ENCODE measurements at places on chromosomes 3 and 15. TPM values are rescaled to one million over a fixed set of nuclear protein-coding genes. Genes with fewer than 3 reads are reported as not detected.

- DNase-seq = no peak
- no peak overlapping the region for H3K27ac ChIP-seq
- H3K27me3 ChIP-seq = no peaks in the 10 kb centered on the region
These were observed 147.5 kb downstream of the AKAP13 start for GRCh38 chr15:85527895-85528294.

DNA sequence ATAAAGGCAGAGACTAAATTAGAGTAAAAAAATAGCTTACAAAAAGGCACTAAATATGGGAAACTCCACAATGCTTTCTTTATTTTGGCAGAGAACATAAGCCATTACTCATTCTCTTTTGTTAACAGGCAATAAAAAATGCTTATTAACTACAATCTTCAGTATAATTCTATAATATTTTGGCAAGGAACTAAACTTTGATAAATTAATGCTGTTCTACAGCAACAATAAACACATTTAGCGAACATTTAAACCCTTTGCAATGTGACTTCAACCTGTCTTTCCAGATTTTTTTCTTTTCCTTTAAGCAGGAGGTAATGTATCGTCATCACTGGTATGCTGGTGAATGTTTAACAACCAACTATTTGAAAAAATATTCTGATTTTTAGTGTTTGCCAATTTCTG is 42.2 kb upstream of the POU1F1 start:
- DNase-seq = no peak
- no peak overlapping the region for H3K27ac ChIP-seq
- no peaks in the 10 kb centered on the region for H3K27me3 ChIP-seq
- no peaks in the 10 kb centered on the region for H3K4me1 ChIP-seq
- no peaks in the 10 kb centered on the region for H3K36me3 ChIP-seq
- no peak overlapping the region for H3K4me3 ChIP-seq

DNA sequence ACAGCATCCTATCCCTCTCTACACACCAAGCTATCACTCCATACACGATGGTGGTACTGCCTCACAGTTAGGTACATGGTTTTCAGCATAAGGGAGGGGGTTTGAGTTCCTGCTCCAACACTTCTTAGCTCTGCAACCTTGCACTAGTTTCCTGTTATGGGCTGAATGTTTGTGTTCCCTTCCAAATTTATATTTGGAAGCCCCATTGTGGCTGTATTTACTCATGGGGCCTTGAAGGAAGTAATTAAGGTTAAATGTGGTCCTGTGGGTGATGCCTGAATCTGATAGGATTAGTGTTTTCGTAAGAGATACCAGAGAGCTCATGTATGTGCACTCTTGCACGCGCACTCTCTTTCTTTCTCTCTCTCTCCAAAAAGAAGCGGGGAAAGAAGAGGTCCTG is 259.4 kb downstream of the RORA start:
- no peaks in the 10 kb centered on the region for H3K4me1 ChIP-seq
- DNase-seq = no peak
- H3K36me3 ChIP-seq = no peaks in the 10 kb centered on the region
- H3K27me3 ChIP-seq = no peaks in the 10 kb centered on the region
- H3K4me3 ChIP-seq = no peak overlapping the region

DNA sequence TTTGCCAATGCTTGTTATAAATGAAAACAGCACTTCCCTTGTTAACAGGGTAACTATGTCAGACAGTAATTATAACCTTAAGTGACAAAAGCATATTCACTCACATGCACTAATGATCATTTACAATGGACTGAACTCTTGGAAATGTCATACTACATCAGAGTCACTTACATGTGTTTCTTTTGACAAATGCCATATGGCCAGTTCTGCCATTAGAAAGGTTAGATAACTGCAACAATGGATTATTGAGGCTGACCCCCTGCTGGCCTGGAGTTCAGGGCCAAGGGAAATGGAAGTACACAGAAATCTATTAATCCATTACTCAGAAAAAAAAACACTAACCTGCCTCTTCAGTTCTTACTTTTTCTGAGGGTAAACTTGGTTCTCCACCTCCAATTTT is 313.4 kb downstream of the CNTN3 start:
- no peaks in the 10 kb centered on the region for H3K27me3 ChIP-seq
- H3K4me3 ChIP-seq = no peak overlapping the region
- no peaks in the 10 kb centered on the region for H3K4me1 ChIP-seq
- DNase-seq = no peak
- no peak overlapping the region for H3K27ac ChIP-seq
- no peaks in the 10 kb centered on the region for H3K36me3 ChIP-seq

DNA sequence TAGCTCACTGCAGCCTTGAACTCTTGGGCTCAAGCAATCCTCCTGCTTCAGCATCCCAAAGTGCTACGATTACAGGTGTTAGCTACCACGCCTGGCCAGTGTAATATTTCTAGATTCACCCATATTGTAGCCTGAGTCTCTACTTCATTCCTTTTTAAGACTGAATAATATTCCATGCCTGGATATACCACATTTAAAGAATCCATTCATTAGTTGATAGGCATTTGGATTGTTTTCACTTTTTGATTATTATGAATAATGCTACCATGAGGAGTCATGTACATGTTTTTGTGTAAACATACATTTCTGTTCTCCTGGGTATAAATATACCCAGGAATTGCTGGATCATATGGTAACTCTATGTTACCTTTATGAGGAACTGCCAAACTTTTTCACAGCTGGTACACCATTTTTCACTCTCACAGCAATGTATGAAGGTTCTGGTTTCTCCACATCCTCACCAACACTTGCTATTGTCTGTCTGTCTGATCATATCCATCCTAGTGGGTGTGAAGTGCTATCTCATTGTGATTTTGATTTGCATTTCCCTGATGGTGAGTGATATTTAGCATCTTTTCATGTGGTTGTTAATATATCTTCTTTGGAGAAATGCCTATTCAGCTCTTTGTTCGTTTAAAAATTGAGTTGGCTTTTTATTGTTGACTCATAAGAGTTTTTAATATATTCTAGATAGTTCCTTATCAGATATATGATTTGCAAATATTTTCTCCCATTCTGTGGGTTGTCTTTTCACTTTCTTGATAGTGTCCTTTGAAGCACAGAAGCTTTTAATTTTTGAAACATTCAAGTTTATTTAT is 32.6 kb downstream of the EEFSEC start:
- no peaks in the 10 kb centered on the region for H3K27me3 ChIP-seq
- no peak overlapping the region for H3K27ac ChIP-seq
- no peak for DNase-seq
- H3K4me1 ChIP-seq = no peaks in the 10 kb centered on the region

DNA sequence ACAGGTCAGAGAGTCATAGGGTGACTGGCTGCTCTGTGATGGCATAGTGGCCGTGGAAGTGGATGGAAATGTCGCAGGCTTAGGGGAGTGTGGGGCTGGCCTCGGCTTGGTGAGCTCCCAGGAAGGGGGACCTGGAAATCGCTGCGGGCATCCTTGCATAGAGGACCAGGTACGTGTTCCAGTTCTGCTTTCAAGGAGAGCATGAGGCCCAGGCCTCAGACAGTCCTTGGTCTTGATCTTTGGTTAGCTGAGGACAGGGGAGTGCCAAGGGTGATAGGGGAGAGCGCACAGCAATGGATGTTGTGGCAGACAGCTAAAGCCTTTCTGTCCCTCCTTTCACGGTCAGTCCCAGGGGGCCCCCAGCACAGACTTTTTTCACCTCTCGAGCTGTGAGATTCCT is 110.5 kb downstream of the SNRPN start:
- no peaks in the 10 kb centered on the region for H3K27me3 ChIP-seq
- H3K4me3 ChIP-seq = no peak overlapping the region
- no peaks in the 10 kb centered on the region for H3K36me3 ChIP-seq
- no peaks in the 10 kb centered on the region for H3K4me1 ChIP-seq

DNA sequence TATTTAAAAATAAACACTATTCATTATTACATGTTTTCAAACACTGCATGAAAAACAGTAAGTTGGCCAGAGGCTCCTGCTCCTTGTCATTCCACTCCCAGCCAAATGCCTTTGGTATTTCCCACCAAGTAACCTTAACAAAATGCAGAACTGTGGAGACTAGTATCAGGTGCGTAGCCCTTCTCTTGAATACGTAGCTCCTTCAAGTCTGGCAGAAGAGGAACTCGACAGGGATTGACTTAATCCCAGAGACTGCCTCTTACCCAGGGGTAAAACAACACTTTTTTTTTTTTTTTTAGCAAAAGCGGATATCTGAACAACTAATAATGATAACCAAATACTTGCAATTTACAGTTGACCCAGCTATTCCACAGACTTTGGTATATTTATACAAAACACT is 738 bp downstream of the COMMD2 start:
- no peaks in the 10 kb centered on the region for H3K36me3 ChIP-seq
- H3K27ac ChIP-seq = no peak overlapping the region
- H3K27me3 ChIP-seq = no peaks in the 10 kb centered on the region
- DNase-seq = no peak
- H3K4me1 ChIP-seq = no peaks in the 10 kb centered on the region
- peak overlapping the region; percentile 85 for H3K4me3 ChIP-seq

DNA sequence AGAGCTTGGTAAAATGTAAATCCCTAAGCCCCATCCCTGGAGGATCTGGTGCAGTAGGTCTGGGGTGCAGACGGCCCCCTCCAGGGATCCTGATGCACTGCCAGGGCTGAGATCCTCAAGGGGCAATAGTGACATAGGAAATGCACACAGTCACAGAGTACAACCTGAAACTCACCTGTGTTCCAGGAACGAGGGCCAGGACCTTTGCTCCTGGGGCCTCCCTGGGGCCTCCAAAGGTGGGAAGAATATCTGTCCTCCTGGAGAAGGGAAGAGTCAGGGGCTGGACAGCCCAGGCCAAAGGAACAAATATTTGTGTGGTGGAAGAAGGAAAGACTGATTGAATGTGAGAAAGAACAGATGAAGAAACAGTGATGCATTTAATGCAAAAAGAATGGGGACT is 9.5 kb downstream of the SSUH2 start:
- H3K4me3 ChIP-seq = no peak overlapping the region
- H3K36me3 ChIP-seq = no peaks in the 10 kb centered on the region
- H3K27me3 ChIP-seq = peaks cover 4% of the 10 kb centered on the region
- no peak overlapping the region for H3K27ac ChIP-seq
- DNase-seq = no peak

GRCh38 chr3:5297895-5298294 is 110.4 kb downstream of the EDEM1 start:
- H3K4me3 ChIP-seq = no peak overlapping the region
- no peak for DNase-seq
- no peaks in the 10 kb centered on the region for H3K27me3 ChIP-seq
- no peak overlapping the region for H3K27ac ChIP-seq
- no peaks in the 10 kb centered on the region for H3K36me3 ChIP-seq

DNA sequence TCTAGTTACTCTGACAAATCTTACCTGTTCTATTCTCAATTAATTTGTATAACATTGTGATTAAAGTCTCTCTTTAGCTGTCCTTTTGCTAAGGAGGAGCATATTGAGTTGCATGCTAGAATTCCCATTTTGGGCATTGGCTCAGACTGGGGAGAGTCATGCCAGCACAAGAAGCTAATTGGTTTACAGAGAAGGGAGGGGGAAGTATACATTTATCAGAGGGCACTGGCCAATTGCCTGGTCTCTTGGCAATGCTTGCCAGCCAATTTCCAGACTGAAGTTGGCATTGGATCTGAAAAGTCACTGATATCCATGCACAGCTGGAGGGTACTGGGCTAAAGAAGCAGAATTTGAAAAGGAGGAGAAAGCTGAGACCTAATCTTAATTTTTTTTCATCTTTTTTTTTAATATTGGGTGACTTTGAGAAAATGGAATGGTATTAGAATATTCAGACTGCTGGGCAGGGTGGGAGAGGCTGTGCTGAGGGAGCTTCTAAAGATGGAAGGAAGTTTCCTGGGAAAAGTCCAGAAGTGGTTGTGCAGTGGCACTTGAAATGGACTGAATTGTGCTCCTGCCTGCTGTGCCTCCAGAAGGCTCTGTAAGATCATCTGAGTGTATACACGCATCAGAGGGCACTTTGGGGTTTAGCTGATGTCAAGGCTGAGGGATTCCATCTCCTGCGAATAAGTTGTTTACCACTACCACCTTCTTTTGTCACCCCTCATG is 365.2 kb upstream of the DPH6 start:
- H3K4me1 ChIP-seq = no peaks in the 10 kb centered on the region
- no peaks in the 10 kb centered on the region for H3K36me3 ChIP-seq
- DNase-seq = no peak
- H3K27me3 ChIP-seq = no peaks in the 10 kb centered on the region
- H3K4me3 ChIP-seq = no peak overlapping the region

Gene ACTL6A
- 70.2 TPM for total RNA-seq

Gene IGSF11
- not detected for total RNA-seq

Gene RBP2
- total RNA-seq = not detected

GRCh38 chr3:79769229-79769628 is 1.4 kb upstream of the ROBO1 start:
- H3K4me3 ChIP-seq = no peak overlapping the region
- H3K27ac ChIP-seq = no peak overlapping the region
- peaks cover 3% of the 10 kb centered on the region for H3K27me3 ChIP-seq

DNA sequence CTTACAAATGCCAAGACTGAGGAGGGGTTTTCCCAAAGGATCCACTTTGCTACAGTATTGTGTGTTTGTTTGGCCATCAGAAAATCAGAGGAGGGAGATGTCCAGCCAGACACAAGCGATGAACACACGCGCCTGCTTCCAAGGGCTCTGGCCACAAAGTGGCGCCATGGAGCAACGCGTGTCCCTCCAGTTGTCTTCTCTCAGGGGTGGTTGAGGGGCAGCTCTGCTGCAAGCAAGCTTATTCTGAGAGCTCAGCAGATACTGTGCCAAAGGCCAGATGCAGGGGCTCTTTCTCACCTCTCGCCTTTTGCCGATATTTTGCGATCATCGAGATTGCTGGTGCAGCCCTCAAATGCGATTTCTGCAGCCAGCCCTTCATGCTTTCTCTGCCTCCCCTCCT is 88.9 kb upstream of the OSBPL11 start:
- no peaks in the 10 kb centered on the region for H3K4me1 ChIP-seq
- DNase-seq = no peak
- no peaks in the 10 kb centered on the region for H3K27me3 ChIP-seq
- H3K36me3 ChIP-seq = no peaks in the 10 kb centered on the region
- H3K4me3 ChIP-seq = no peak overlapping the region
- no peak overlapping the region for H3K27ac ChIP-seq

- H3K27ac ChIP-seq = no peak overlapping the region
- no peaks in the 10 kb centered on the region for H3K4me1 ChIP-seq
- H3K36me3 ChIP-seq = no peaks in the 10 kb centered on the region
- no peak overlapping the region for H3K4me3 ChIP-seq
- DNase-seq = no peak
These were observed 47.4 kb downstream of the MRPL46 start for GRCh38 chr15:88419830-88420229.

Gene IL12A
- 3.1 TPM for total RNA-seq

DNA sequence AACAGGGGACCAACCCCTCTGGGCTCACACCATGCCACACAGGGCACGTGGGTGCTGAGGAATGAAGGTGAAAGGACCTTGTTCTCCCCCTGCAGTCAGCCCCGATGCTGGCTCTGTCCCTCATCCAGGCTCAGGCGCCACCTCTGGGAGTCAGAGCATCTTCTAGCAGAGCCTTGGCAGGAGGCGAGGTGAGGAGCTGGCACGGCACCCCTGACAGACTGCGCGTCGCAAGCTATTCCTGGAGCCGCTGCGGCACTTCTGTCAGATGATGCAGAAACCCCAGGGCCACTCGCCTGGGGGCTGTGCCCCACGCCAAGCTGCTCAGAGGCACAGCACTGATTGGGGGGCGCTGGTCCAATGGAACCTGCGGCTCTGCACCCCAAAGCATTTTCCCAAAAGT is 62.0 kb downstream of the MGLL start:
- H3K27ac ChIP-seq = no peak overlapping the region
- peaks cover 65% of the 10 kb centered on the region for H3K4me1 ChIP-seq
- DNase-seq = no peak
- H3K4me3 ChIP-seq = no peak overlapping the region
- H3K36me3 ChIP-seq = 0 out of 2 replicates have a peak, but pooled peaks cover 4% of the 10 kb centered on the region

- peaks cover 11% of the 10 kb centered on the region for H3K36me3 ChIP-seq
- no peak overlapping the region for H3K4me3 ChIP-seq
- no peak for DNase-seq
- H3K27me3 ChIP-seq = no peaks in the 10 kb centered on the region
These were observed 72.9 kb downstream of the RPL39L start for GRCh38 chr3:187066228-187066995.

Gene FAM3D
- not detected for total RNA-seq

Gene HACD2
- total RNA-seq = 21.5 TPM
